ENCODE measurements at places on chromosomes 4 and X.

DNA sequence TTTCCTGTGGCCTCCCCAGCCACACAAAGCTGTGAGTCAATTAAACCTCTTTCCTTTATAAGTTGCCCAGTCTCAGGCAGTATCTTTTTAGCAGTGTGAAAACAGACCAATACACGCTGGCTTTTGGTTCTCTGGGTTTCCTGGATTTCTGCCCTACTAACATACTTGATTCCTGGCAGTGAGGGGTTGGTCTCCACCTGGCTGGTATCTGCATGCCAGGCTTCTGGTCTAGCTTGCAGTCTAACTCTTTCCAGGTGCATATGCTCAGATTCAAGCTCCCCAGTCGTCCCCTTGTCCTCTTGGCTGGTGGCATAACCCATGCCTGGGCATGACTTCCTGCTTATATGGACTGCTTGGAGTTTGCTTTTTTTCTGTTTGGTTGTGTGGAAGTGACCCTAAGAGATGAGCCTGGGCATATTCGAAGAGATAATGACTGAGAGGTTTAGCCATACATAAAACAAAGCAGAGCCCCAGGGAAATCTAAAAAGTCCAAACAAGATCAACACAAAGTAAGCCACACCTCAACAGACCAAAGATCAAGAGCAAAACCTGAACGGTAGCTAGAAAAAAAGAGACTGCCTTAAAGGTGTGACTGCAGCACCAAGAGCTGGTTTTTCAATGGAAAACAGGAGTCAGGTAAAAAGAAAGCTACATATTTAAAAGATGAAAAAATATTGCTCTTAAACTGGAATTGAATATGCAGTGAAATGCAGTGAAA, 102.1 kb upstream of the STS start:
- no peak for ATAC-seq

- peak; percentile 64 for ATAC-seq
These were observed 51.0 kb downstream of the GUCY1B1 start for GRCh38 chr4:155809835-155810234.

DNA sequence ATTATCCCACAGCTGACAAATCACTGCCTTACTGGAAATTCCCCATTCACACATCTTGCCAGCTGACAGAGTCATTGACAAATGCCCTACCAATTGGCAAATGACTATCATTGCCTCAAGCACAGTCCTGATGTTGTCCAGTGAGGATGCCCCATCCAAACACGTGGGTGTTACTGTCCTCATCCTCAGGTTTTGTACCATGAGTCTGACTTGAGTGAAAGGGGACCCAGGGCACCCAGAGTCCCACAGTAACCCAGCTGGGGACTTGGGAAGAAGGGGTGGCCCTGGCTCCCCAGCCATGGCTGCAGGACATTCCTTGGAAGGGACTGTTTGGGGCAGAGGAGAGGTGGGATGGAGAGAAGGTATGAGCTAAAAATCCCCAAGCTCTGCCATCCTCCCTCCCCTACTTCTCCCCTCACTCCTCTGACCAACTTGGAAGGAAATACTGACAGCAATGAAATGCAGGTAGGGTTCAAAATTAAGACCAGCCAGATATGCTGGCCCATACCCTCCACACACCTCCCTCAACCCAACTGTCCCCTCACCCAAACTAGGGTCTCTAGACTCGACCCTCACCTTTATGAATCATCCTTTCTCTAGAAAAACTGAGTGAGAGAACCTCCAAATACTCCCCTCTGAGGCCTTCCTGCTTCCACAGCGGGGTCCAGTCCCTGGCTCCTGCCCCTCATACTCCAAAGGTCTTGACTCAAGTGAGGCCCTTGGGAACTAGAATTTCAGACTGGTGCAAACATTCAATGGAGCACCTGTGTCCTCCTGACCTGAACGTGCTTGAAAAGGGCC, 5.1 kb downstream of the TIMP1 start:
- no peak for ATAC-seq

GRCh38 chr4:40685300-40685699, 55.6 kb upstream of the RBM47 start:
- no peak for ATAC-seq

DNA sequence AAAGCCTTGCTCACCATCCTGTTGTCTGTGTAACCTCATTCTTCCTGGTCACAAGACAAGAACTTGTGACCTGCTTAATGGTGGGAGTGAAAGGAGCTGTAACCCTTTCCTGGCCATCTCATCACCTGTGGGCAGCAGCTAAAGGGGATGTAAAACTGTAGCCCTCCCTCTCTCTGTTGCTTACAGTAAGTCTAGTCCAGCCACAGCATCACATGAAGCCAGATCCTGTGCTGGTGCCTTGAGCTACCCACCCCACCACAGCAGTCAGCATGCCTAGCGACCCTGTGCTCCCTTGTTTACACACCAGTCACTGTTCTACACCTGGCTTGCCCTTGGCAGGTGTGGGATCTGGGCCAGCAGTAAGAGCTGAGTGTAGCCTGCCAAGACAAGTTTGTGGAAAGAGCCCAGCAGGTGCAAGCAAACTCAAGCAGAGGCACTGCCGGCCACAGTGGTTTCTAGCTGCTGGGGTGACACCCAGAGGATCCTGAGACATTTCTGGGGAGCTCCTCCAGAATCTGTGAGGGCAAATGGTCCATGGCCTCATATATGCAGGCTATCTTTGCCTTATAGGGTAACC, 41.0 kb downstream of the UGT2B28 start:
- no peak for ATAC-seq

GRCh38 chr4:169266661-169267060, 4.1 kb downstream of the SH3RF1 start:
- no peak for ATAC-seq

DNA sequence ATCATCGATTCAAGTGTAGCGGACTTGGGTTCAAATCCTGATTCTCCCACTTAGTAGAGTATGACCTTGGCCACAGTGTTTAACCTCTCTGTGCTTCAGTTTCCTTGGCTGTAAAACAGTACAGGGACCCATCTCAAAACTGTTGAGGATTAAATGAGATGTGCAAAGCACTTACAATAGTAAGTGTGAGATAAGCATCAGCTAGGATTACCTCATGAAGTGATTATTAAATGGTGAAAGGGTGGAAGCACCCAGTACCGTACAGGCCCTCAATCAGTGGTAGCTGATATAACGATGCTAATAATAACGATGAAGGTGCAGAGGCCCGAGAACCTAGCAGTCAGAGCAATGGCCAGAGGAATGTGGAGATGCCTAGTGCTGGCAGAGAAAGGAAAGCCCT, 45.1 kb downstream of the PRPS1 start:
- no peak for ATAC-seq

DNA sequence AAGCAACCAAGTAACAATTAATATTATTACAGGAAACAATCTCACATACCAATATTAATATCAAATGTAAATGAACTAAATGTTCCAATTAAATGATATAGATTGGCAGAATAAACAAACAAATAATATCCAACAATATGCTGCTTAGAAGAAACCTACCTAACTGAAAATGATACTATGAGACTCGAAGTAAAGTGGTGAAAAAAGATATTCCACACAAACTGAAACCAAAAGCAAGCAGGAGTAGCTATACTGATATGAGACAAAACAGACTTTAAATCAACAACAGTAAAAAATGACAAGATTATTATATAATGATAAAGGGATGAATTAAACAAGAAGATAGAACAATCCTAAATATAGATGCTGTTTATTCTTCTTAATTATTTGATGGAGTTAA, 140.1 kb downstream of the SPANXN4 start:
- ATAC-seq = no peak

GRCh38 chr4:146159384-146160058, 16.0 kb upstream of the LSM6 start:
- no peak for ATAC-seq

GRCh38 chrX:153245288-153245731, 66.2 kb downstream of the MAGEA1 start:
- ATAC-seq = no peak

- ATAC-seq = no peak
These were observed 92.6 kb downstream of the TSPAN5 start for GRCh38 chr4:98565681-98566301.

DNA sequence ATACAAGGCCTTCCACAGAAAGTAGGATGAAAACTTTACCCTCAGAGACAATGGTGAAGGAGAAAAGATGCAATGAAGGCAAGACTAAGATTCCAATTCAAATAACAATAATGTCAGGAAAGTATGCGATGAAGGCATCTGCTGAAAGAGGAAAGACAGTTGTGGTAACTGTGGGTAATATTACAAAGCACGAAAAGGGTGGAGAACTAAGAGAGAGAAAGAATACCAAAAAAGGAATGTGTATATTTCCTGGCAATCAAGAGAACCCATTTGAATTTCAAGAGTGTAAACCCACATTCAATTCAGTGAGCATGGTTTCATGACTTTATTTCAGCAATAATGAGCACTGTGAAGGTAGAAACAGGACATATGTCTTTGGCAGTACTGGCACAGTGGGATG, 225.5 kb downstream of the PALLD start:
- ATAC-seq = no peak

DNA sequence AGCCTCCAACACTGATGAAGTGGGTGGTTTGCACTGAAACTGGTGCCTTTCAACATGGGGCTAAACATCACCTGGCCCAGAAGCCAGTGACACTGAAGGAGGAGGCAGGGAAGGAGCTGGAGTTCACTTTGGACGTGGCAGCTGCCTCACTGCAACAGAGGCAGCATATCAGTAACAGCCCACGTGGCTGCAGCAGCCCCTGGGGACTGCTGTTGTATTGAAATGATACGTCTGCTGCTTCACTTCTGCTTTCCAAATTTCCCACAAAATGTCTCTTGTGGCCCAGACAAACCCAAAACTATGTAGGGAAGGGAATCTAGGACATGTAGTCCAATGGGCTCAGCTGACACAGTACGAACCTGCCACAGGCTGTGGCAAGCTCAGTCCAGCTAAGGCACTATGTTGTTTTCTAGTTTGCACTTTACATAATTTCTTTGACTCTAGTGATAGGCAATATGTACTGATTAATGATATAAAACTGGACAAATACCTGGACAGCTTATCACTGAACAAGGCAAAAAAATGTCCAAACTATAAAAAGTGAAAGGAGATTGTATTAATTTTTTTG, 84.7 kb upstream of the RAPGEF2 start:
- ATAC-seq = no peak

DNA sequence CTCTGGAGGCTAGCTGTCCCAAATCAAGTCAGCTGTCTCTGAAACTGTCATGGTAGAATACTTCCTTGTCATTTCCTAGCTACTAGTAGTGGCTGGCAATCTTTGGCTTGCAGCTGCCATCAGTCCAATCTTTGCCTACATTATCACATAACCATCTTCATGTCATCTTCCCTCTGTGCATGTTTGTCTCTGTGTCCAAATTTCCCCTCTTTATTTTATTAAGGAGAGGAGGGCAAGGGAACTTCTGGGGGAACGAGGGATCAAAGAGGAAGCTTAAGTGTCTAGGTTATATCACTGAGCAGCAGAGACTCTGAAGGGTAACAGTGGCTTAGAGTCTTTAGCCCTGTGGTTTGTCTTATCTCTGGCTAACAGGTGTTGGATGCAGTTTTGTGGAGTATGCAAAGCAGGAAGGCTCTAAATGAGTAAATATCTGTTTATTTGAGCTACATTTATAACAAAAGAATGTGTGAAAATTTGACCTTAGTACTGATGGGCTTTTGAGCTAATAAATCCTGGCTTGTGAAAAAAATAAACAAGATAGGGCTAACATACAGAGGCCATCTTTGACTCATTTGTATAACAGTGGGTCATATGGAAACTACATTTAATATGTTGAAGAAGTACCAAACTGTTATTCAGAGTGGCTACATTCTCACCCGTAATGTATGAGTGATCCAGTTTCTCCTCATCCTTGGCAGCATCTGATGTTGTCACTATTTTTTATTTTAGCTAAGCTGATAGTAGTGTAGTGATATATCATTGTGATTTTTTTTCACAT, 49.4 kb upstream of the ENOX2 start:
- no peak for ATAC-seq

DNA sequence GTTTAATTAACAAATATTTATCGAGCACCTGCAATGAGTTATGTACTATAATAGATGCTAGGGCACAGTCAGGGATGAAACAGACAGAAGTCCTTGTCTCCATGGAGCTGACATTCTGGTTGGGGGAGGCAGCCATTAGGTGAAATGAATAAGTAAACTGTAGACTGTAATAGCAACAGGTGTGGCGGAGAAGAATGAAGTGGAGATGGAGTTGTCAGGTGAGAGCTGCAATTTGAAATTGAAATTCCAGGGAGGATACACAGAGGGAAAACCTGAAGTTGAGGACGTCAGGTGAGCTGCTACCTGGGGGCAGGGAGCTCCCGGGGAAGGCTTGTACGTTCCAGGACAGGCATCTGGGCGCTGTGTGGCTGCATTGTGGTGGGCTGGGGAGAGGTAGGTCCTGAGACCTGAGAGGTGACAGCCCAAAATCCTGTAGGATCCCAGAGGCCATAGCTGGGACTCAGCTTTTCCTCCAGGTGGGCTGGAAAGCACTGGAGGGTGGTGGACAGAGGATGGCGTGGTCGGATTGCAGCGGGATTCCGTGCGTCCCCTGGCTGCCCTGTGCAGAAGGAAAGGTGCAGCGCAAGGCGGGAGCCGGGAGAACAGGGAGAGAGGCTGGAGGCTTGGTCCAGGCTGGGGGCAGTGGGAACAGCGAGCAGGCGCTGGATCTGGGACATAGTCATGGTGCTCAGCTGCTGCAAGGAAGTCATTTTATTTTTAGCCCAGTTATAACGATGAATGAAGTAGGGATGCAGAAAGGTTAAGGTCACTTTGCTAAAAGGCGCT, 24.8 kb downstream of the CYTL1 start:
- ATAC-seq = no peak

DNA sequence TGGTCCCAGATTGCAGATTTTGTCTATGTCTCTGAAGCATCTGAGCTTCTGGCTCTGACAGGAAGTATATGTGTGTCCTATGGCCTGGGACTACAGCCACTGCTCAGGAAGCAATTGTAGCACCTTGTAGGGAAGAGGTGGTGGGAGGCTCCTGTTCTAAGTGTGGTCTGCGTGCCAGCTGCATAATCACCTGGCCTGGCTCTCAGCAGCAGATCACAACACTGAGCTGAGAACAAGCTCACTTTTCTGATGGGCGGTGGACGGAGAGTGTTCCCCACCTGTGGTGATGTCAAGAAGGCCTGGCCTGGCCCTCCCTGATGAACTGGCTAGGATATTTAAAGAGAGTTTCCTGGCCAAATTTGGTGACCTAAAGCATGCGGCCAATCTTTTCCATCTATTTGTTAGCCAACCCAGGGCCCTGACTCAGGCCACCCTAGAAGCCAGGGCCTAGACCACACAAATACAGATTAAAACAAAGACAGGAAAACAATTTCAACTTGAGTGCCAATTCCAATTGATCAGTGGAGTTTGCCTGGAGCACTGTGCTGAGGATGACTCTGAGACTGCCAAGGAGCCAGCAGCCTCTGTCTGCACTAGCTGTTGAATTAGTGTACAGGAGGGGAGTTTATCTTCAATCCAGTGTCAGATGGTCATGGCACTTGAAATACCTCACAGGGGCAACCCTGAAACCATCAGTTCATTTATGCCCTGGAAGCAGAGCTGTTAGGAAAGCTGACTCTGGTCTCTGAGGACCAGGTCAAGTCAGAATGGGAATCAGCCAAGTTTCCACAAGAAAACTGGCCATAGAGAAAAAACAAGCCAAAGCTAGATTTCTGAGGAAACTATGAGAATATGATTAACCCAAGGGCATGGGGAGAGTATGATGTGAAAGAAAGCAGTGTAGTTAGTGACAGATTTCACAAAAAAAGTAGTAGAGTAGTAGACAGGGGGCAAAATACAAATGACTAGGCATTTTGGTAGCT, 47.4 kb downstream of the PRDM5 start:
- ATAC-seq = no peak

Data from gastroesophageal sphincter (tissue), 4 donors.